Stromal cell of bone marrow (primary cell): ENCODE measurements at places on chromosomes 2 and 18.

- DNase-seq: no peak
Measured at GRCh38 chr18:49591775-49592174, 29.9 kb downstream of the LIPG start.

DNA sequence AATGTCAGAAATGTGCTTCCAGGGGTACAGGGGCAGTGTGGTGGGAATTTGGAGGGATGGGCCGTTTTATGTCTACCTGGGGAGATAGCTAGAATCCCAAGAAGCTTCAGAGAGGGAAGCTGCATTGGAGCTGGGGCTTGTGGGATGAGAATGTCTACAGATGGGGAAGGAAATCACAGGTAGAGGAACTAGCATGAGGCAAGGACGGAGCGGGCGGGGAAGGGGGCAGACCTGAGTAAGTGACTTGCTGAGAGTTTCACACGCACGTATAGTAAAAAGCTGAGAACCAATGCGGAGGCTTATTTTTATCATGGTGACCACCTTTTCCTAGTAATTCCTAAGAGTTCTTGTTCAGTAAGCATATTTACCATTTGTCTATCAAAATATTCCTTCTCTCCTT lies 6.3 kb downstream of the C2orf80 start:
- no peak for DNase-seq

GRCh38 chr2:173589604-173590275 lies 235.1 kb downstream of the CDCA7 start:
- no peak for DNase-seq

- peak; percentile 18 for DNase-seq
Measured at GRCh38 chr2:16861530-16861929, 195.9 kb upstream of the CYRIA start.

DNA sequence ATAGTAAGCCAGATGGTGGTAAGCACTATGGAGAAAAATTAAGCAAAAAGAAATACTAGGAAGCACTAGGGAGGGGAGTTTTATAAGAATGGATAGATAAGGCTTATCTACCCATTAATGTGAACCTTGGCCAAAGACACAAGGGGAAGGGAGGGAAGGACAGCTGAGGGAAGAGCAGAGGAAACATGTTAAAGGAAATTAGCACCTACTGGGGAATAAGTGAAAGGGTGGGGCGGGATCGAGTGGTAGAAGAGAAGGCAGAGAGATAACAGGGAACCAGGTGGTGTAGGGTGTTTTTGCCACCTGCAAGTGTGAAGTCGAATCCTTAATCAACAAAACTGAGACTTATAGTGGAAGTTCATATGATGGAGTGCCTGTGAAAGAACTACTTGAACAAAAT lies 1.7 kb downstream of the UNC80 start:
- no peak for DNase-seq

DNA sequence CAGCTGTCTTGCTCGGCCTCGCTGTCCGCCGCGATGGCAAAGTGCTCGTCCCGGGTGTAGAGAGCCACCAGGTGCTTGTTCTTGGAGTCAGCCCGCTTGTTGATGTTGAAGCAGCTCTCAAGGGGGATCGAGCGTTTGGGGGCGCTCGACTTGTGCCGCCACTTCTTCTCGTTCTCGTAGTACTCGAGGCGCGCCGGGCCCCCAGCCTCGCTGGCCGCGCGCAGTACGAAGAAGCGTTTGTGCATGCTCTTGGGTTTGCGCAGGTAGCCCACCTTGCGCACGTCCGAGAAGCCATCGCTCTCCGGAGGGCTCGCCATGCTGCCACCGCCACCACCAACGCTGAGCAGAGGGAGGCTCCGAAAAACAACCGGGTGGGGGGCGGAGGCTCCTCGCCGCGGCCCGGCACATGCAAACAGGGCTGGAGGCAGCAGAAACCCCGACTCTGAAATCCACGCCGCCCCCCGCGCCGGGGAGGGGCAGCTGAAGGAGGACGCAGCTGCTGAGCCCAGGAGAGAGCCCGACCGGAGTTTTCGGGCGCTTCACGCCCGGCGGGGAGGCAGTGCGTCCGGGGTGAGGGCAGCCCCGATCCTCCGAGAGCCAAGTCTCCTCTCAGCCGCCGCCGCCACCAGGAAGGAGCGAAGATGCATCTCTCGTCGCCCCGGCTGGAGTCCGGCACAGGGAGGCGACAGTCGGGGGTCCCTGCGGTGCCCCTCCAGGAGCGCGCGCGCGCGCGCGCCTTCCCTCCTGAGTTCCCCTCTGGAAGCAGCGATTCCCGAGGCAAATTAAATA lies 1.0 kb downstream of the IRS1 start:
- no peak for DNase-seq

DNA sequence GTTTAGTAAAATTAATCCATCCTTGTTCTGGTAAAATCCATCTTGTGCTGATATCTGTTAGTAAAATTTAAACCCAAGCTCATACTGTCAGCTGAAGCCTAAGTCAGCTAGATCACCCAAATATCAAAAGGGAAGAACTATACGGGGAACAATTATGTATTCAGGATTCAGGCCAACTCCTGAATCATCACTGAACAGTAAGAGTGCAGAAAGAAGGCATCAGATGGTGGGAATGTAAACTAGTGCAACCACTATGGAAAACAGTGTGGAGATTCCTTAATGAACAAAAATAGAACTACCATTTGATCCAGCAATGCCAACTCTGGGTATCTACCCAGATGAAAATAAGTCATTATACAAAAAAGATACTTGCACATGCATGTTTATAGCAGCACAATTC lies 81.8 kb downstream of the RAPGEF4 start:
- DNase-seq: no peak

GRCh38 chr2:24850944-24851343 lies 57.7 kb downstream of the CENPO start:
- no peak for DNase-seq

GRCh38 chr18:13438507-13439056 lies 220.0 kb downstream of the LDLRAD4 start:
- no peak for DNase-seq

DNA sequence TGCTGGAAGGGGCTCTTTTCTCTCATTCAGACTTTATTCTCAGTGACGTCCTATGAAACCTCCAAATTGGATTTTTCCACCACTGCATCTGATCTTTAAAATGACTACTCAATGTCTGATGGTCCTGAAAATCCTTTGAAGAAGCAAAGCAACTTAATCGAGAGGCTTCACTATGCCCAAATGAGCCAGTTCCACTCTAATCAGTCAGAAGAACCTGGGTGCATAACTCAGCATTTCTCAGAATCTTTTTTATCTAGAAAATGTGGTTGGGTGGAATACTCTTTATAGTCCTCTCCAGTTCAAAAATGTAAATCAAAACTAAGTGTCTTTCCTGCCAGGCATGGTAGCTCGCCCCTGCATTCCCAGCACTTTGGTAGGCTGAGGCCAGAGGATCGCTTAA lies 60.7 kb downstream of the PRELID3A start:
- no peak for DNase-seq

DNA sequence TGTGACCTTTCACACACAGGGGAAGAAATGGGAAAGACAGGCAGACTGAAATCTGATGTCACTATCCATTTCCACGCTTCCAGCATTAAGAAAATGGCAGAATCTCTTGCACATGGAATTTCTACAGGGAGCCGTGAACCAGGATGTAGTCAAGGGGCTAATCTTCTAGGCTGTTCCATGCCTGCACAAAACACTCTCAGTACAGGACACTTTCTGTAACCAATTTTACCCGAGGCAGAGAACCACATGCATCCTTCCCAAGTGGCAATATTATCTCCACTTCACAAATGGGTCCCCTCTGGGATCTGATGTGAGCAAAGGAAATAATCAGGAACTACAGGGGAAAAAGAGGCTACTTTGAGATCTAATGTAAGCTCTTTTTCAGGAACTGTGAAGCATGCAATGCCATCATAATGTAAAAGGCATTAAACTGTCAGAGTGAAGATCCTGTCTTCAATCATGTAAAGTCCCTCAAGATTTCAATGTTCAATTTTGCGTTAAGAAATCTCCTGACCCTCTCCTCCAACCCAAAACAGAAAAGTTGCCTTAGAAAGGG lies 236.9 kb downstream of the RBM43 start:
- DNase-seq: no peak

- no peak for DNase-seq
Measured at GRCh38 chr2:122706757-122707223, 951.3 kb downstream of the TSN start.

GRCh38 chr2:43178602-43179542 lies 47.5 kb downstream of the ZFP36L2 start:
- DNase-seq: peak; percentile 69

DNA sequence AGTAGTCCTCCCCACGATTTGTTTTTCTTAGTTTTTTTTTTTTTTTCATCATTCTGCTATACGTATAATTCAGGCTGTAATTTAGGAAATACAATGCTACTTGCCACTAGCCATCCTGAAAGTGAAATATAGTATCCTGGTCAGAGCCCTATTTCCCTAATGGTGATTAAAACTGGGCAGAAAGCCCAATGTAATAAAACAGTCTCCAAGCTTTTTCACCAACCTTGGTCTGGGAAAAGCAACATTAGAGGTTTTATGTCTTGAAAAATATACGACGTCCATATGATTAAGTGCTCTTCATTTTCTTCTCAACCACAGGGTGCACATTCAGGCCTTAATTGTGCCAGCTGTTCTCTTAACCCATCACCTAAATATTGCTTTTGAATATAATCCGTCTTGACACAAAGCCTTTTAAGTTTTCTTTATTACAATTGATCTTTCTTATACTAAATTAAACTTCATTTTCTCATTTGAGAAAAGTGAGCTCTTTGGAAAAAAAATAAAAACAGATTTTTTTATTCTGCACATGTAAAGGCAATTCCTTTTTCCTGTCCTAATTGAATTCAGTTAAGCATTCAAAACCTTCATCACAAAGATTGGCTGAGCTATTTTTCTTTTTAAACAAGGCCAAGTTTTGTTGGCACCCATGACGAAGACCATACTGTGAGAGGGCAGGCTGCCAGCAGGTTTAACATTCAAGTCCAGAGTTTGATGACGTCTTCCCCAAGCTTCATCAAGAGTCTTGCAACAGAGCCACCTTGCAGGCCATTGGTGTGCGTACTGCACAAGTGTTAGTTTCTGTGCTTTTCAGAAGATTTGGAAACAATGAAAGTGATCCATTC lies 52.7 kb downstream of the MAP2 start:
- DNase-seq: peak; percentile 23

DNA sequence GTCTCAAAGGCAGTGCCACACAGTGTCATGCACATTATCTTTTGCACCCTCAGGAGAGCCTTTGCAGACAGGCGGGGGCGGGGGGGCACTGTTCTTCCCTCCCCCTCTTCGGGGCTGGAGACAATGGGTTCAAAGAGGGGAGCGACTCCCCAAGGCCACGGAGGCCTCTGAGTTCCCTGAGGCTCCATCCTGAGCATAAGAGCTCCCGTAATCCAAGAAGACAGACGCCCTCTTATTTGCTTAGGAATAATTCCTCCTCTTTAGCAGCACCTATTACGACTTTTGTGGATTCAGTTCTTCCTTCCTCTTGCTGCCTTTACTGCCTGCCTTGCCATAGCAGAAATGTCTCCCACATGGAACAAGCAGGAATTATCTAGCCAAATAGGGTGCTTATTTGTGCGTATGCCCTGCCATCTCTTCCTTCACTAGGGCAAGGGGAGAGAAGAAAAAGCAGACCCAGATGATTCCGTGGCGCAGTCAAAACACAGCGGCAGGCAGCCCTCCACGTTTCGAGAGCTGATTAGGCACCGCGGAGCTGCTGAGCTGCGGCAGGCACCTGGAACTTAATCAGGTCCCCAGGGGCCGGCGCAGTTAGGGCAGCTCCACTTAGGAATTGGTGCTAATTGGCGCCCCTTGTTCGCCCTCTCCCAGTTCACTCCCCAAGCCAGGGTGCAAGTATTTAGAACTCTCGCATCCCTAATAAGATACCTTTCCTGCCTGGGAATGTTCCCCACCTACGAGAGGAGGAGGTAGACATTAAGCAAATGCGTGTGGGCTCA lies 233.4 kb upstream of the MYT1L start:
- no peak for DNase-seq

DNA sequence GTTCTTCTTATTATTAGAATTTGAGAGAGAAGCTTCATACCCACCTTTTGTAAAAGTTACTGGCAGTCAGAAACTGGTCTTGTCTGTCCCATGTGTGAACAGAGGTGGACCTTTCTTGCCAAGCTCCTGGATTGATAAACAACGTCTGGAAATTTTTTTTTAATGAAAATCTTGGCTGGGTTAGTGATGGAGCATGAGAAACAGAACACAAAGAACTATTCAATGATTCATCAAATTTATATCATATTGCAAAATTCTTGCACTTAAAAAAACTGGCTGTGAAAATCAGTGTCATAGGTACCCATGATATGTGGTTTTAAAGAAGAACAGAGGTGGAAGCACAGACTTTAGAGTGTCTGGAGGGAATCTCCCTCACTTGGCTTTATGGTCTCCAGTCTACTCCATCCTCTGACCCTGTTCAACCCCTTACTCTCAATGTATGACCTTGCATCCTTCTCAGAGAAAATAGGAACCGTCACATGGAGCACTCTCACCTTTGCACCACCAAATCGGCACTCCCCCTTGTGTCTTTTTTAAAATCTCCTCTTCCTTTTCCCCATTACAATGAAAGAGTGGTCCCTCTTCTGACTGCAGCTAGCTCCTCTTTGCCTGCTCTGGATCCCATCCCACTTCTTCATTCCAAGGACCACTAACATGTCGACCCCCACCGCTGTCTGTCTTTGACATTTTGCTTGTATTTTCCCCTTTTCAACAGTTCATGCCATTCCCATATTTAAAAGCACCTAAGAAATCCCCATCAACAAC lies 58.2 kb downstream of the COPS8 start:
- peak; percentile 76 for DNase-seq

DNA sequence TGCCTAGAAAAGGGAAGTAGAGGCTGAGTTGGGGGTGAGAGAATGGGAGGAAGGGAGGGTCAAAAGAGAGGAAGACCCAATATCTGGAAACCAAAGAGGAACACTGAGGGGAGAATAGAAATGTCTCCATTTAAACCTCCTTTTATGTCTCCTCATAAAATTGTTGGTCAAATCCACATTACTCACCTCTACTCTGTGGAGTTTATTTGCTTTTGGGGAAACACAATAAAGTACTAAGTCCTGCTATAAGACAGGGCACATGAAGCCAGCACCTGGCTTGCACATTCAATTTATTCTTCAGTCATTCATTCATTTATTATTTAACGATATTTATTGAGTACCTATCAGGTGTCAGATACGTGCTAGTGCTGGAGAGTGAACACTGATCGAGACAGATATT lies 60.3 kb upstream of the NFE2L2 start:
- no peak for DNase-seq

DNA sequence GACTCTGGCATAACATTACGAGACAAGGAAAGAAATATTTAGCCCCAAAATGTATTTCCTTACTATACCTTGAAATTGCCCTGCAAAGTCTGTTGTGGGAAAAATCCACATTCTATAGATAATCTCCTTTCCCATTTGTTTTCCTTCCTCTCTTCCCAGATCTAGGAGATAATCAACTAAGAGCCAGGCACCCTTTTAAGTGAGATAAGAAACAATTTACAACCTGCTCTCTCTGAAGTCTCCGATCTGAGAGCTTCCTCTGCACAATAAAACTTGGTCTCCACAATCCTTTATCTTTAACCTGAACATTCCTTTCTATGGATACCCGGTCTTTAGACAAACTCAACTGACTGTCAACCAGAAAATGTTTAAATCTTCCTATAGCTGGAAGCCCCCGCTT lies 1160.7 kb upstream of the NRXN1 start:
- DNase-seq: no peak

GRCh38 chr2:239558661-239559060 lies 157.8 kb upstream of the HDAC4 start:
- no peak for DNase-seq
